ENCODE measurements at places on chromosomes 7 and 10.
A peak's percentile ranks its signal among the peaks of the same experiment; 100 is the strongest.

GRCh38 chr7:141876371-141876770, 35.1 kb upstream of the PRSS37 start:
- DNase-seq, result no peak

GRCh38 chr7:372546-372931, 82.6 kb downstream of the FOXL3 start:
- DNase-seq, result no peak

GRCh38 chr10:48249763-48250351, 24.6 kb downstream of the FRMPD2 start:
- no peak for DNase-seq

DNA sequence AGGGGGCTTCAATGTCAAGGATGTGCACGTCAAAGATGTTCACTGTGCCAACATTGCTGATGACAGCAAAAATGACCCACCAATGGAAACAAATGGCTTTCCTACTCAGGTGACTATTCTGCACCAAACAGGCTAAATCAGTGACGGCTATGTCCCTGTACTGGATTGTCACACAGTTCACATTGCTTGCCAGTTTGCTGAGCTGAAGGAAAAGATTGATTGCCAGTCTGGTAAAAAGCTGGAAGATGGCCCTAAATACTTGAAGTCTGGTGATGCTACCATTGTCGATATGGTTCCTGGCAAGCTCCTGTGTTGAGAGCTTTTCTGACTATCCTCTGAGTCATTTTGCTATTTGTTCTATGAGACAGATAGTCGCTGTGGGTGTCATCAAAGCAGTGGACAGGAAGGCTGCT, 202.2 kb upstream of the ETV1 start:
- DNase-seq, result no peak

DNA sequence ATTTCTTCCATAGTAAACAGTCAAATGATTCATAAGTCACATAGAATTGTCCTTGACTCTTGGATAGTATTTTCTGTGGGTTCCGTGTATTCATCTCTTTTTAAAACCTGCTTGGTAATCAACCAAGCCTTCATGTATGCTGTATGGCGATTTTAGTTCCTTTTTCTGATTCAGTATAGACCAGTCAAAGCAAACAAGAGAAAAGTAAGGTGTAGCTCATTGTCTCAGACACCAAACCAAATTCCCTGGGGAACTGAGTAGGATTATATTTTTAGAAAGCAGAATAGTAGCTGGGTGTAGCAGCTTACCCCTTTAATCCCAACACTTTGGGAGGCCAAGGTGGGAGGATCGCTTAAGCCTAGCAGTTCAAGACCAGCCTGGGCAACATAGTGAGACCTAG, 240.5 kb downstream of the BBS9 start:
- DNase-seq, result no peak

GRCh38 chr7:29035044-29035740, 77.1 kb upstream of the TRIL start:
- no peak for DNase-seq

- DNase-seq, result no peak
Measured at GRCh38 chr7:19920166-19920565, 146.7 kb upstream of the TMEM196 start.

DNA sequence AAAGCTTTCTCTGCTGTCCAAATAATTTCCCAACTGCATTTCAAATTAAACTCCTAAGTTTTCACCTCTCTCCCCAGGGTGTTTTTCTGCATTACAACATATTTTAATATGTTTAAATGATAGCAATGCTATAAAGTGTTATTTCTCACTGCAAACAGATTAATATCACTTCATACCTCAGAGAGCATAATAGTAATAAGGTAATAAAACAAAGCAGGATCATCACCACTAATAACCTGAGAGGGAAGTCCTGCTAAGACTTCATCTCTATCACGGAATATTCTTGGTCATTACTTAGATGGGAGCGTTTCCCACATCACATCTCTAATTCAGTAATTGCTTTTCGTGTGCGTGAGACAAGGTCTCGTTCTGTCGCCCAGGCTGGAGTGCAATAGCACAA, 168.8 kb downstream of the PARD3 start:
- DNase-seq, result no peak

- DNase-seq, result no peak
Measured at GRCh38 chr7:132504071-132504470, 72.2 kb downstream of the PLXNA4 start.

DNA sequence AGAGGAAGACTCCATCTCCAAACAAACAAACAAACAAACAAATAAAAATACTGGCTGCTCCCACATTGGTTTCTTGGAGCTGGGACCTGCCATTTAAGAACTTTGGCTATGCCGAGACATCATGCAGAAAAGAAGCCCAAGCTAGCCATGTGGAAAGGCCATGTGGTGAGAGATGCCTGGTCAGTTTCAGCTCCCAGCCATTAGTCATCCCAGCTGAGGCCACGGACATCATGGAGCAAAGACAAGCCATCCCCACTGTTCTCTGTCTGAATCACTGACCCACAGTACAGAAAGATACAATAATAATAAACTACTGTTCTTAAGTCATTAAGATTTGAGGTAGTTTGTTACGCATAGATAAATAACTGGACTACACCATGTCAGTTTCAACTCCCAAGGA, 70.0 kb upstream of the PCBD1 start:
- DNase-seq, result no peak

DNA sequence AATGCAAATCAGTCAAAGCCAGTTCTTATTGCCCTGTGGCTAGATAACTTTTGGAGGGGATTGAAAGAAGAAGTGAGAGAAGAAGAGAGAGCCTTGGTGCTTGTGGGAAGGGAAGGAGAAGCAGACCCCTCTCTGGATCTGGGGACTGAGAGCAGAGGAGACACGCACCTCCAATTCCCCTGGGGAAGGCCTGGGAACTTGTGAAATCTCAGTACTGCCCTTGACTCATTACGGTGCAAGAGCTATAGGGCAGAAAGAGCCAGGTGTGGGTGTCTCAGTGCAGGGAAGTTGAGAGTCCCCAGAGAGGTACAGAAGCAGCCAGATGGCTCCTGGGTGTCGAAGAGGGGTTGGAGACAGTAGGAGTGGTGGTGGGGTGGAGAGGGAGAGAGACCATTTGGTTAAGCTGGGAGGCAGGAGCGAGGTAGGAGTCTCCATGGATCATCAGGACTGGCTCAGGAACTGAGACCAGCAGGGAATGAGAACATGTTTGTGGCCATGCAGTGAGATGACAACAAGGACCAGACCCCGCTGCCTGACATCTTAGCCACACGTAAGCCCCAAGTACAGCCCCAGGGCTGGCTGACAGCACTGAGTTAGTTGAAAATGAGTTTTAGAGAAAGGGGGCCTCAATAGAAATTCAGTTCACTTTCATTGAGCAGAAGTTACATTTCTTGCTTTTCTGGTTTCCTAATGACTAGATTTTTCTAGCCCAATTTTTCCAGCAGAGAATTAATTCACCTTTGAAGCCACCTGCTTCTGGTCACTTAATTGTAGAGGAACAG, 238.2 kb downstream of the BUB3 start:
- peak; percentile 20 for DNase-seq

GRCh38 chr10:63929831-63930467, 408.7 kb downstream of the REEP3 start:
- no peak for DNase-seq

- no peak for DNase-seq
Measured at GRCh38 chr7:68929781-68930261, 668.5 kb upstream of the AUTS2 start.

DNA sequence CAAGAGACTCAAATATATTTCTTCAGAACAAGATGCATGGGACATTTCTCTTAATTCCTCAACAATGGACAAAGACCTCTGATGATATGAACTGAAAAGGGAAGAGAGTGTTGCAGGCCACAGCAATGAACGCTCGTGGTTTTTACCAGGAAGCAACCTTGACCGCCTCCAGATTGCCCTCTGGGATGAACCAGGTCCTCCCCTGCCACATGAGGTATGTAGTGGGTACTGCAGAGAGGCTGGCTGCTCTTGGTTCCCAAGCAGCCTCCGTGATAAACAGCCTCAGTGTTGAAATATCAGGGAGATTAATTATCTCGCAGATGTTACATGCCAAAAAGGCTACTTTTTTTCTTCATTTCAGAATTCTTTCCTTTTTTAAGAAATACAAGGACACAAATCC, 338.8 kb downstream of the ELMO1 start:
- DNase-seq, result no peak

DNA sequence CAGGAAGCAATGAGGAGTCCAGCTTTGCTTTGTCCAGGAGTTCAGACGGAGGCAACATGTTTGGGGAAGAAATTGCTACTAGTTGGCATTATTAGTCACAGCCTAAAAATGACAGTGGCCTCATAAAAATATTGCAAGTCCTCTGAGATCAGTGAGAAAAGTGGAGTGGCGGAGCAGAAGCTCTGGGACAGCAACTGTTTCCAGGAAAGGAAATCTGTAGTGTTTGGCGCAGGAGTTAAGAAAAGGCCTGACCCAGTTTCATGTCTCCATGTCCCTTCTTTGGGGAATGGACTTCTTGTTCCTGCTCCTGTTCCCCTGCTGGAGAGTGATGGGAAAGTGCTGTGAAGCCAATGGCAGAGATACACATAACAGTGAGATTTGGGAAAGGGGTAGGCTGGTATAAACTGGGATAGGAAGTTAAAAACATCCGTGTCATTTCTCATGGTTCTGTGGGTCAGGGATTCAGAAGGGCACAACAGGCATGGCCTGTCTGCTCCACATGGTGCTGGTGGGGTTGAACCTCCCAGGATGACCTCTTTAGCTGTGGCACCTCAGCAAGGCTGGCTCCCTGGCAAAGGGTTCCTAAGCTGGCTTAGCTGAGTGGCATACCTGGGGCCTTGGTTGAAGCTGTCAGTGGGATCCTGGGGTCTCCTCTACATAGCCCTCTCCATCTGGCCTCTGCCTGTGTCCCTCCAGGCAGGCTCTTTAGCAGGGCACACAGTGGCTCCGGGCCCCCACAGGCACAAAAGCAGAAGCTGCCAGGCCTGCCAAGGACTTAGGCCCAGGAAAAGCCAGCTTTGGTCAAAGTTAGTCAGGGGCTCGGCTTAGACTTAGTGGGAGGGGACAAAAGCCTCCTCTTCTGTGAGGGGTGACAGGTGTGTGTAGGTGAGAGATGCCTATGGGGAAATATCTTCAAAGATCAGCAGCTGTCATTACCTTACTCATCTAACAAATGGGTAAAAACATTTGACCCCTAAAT, 77.7 kb downstream of the WDFY4 start:
- DNase-seq, result no peak

- DNase-seq, result no peak
Measured at GRCh38 chr10:124732931-124733570, 11.1 kb downstream of the FAM53B start.

DNA sequence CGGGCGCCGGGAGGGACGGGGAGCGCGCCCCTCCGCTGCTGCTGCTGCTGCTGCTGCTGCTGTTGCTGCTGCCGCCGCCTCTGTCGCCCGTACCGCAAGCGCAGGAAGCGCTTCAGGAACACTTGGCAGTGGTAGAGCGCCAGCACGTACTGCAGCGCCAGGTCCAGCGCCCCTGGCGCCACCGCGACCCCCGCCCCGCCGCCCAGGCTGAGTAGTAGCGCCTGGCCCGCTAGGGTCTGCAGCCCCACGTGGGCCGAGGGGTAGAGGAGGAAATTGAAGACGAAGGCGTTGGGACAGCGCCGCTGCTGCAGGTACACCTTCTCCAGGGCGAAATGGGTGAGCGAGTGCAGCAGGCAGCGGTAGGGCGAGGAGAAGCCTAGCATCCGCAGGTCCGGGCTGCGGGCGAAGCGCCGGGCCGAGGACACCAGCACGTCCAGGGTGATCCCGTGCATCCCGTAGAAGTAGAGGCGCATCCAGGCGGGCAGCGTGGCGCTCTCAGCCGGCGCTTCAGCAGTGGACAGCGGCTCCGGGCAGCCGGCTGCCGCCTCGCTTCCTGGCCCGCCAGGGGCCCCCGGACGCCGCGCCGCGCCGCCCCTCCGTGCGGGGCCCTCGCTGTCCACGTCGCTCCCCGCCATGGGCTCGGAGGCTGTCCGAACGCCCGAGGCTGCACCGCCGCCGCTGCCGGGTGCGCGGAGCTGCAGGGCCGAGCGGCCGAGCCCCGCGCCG, at the start of gene TMEM229A:
Gene TMEM229A (minus strand): TSS at position 699 of the 726 bp plus-strand sequence. CDS start 64 bp downstream, at position 635.
- DNase-seq, result no peak

- DNase-seq, result no peak
Measured at GRCh38 chr7:112881-113280, 79.5 kb upstream of the FAM20C start.

DNA sequence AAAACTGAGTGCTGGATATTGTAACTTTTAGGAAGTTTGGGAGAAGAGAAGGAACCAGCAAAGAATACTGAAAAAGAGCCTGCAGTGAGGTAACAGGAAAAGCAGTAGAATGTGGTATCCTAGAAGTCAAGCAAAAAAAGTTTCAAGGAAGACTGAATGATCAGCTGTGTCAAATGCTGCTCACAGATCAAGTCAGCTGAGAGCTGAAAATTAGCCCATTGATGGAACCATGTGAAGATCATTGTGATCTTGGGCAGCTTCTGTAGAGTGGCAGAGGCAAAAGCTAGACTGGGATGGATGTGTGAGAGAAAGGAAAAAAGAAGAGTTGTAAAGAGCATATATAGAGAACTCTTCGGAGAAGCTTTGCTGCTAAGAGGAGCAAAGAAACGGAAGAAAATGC, 315.4 kb upstream of the BMPER start:
- no peak for DNase-seq

DNA sequence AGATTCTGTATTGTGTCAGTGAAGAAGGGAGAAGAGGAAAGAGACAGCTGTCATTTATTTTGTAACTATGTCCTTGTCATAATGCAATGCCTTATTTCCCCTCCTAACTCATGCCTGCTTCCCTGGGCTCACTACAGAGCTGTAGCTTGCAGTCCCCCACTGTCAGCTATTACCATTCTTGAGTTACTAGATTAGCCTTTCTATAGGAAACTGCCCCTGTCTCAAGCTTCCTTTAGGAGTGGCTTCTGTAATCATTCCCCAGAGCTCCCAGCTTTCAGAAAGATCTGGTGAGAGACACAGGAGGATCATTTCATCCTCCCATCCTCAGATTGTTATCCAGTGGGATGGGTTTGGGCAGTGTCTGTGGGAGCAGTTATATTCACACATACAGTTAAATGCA, 32.4 kb upstream of the SMKR1 start:
- DNase-seq, result no peak

GRCh38 chr7:46210467-46210866, 289.4 kb upstream of the IGFBP3 start:
- no peak for DNase-seq

DNA sequence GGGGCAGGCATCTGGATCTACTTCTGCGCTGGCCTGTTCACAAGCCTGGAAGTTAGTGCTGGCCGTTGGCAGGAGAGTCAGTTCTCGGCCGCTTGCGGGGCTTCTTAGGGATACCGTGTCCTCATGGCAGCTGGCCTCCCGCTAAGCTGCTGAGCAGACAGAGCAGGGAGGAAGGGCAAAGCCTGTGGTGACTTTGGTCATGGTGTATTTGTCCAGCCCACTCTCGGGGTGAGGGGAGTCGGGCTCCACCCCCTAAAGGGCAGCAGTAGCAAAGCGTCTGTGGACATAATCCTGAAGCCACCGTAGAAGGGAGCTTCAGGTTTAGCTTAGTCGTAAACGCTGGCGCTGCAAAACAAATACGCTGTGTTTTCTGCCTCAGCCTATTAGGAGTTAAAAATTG, 12.2 kb downstream of the UBE3C start:
- peak; percentile 14 for DNase-seq
